ENCODE measurements at places on chromosomes 5 and 9.

DNA sequence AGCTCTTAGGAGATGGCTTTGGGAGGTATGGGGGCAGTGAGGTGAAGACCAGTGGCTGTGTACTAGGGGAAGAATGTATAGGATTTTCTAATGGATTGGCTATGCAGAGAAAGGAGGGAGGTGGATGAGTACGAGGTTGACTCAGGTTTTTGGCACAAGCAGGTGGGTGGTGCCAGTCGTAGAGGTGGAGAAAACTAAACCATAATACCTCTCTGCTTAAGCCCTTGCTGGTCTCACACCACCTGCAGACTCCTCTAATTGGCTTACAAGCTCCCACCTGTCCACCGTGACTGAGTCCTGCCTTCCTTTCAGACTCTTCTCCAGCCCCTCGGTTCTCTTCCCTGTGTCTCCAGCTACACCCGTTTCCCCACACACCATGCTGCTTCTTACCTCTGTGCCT lies 521.7 kb upstream of the CLINT1 start:
- DNase-seq: no peak

DNA sequence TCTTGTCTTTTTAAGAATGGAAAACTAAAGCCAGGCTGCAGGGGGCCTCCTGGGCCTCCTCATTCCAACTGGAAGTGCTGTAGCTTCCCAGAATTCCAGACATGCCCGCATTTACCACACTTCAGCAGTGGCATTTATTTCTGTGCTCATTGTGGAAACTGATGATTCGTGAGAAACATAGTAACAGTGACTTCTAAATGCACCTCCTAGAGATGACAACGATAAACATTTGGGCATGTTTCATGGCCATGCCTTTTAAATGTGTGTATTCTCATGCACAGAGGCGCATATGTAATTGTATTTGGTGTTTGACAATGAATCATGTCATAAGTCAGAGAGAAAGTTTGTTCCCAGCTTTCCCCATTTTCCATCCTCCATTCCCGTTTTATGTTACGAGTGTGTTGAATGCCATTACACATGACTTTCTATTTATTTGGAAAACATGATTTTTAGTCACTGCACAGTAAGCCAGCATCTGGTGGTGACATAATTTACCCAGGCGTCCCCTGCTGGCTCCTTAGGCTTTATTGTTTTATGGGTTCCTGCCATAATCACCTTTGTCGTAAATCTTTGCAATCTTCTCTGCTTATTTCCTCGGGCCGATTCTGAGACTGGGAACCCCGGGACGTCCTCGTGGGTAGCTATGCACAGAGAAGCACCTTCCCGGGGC lies 68.8 kb upstream of the FCN2 start:
- peak; percentile 86 for DNase-seq

- DNase-seq: no peak
These were observed 43.2 kb downstream of the SEMA4D start for GRCh38 chr9:89454498-89455355.

- peak; percentile 92 for DNase-seq
These were observed at the start of gene SAPCD2 for GRCh38 chr9:137070201-137070905. SAPCD2 (minus strand) TSS chr9:137070557; CDS start chr9:137070460, 97 bp downstream.

GRCh38 chr9:68705531-68706362 lies 707 bp downstream of the PIP5K1B start:
- DNase-seq: no peak

- peak; percentile 23 for DNase-seq
These were observed 556 bp downstream of the MTREX start for GRCh38 chr5:55308254-55308836.

DNA sequence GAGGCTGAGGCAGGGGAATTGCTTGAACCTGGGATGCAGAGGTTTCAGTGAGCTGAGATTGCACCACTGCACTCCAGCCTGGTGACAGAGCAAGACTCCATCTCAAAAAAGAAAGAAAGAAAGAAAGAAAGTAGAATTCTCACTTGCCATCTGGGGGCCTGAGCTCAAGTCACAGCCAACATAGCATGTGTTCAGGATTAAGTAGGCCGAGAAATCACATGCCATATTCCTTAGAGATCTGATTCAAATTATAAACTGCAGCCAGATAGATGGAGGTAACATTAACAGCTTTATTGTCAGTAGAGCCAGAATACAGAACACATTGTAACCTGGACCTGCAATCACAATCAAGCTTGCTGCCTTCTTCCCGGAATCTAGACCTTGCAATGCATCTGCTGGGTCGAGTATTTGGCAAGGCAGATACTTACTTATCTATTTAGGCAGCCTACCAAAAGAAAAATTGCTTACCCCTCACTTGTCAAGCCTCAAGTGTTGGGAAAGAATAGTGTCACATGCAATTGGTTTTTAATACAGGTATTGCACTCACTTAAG lies 173.7 kb downstream of the CPLANE1 start:
- DNase-seq: no peak

DNA sequence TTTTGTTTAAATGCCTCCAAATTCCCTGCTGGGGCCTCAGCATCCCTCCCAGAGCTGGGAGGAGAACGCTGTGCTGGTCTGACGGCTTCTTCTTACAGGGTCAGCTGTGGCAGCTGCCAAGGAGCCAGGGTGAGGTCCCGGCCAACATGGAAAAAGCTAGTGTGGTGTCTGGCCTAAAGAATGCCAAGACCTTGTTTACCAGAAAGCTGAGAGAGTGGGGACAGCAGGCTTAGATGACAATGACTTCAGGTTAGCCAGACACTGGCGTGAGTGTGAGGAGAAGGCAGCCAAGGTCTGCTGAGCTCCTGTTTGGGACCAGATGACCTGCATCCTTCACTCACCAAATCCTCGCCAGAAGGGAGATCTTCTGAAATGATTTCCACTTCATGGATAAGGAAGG lies 112.5 kb downstream of the CRB2 start:
- no peak for DNase-seq

- peak; percentile 39 for DNase-seq
These were observed 156.7 kb upstream of the TLX3 start for GRCh38 chr5:171152382-171152781.

GRCh38 chr5:10704949-10705621 lies 55.9 kb downstream of the DAP start:
- peak; percentile 86 for DNase-seq

GRCh38 chr5:62771341-62771740 lies 192.7 kb downstream of the LRRC70 start:
- DNase-seq: no peak

DNA sequence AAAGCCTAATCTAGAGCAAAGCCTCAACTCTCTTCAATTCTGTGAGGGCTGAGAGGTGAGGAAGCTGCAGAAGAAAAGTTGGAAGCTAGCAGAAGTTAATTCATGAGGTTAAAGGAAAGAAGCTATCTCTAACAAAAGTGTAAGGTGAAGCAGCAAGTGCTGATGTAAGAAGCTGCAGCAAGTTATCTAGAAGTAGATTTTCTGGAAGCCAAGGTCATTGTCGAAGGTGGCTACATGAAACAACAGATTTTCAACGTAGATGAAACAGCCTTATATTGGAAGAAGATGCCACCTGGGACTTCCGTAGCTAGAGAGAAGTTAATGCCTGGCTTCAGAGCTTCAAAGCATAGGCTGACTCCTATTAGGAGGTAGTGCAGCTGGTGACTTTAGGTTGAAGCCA lies 42.0 kb downstream of the SREK1 start:
- DNase-seq: no peak

DNA sequence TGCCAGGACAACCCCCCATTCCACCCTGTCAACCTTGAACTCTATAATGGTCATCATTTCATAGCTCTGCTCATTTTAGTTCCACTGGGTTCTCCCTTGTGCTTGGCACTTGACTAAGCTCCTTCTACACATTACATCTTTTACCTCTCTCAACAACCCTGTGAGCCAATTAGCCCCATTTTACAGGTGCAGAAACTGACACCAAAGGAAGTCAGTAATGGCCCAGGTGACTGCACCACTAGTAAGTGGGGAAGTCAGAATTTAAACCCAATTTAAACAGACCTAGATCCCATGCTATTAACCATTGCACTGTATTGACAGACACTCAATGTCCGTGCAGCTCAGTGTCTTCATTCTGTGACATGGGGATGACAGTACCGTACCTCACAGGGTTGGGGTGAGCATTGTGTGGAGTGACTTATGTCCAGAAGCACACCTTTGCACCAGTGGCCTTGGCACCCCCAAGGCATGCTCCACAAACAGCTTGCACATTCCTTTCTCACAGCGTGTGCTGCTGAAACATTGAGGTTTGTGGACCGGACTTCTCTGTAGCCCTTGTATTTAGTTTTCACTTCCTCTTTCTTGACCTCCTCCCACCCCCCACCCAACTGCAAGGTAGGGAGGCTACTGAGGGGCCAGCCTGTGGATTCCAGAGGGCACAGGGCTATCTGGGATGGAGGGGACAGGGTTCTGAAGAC lies 23.1 kb downstream of the IRF1 start:
- no peak for DNase-seq

DNA sequence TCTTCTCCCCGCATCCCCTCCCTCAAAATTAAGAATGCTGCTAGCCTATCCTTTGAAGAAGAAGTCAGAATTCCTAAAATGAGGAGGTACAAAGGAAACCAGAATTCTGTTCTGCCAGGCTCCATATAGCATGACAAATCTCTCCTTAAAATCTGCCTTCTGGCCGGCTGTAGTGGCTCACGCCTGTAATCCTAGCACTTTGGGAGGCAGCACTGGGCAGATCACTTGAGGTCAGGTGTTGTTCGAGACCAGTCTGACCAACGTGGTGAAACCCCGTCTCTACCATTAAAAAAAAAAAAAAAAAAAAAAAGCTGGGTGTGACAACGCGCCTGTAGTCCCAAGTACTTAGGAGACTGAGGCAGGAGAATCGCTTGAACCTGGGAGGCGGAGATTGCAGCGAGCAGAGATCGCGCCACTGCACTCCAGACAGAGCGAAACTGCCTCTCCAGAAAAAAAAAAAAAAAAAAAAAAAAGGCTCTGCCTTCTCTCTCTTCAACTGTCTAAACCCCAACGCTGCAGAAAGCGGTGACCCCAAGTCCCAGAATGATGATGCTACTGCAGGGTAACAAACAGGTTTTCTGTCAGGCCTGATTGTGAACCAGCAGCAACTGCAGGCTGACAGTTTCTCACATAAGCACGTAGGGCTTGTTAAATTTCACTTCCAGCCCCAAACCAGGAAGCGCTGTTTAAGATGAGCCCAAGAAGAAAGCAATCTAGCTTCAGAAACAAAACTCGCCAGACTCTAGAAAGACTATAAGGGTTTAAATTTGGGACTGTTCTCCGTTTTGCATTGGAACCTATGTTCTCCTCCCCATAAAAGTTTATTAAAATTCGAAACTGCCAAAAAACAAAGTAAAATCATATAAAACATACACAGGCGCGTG lies 963 bp upstream of the CAST start:
- peak; percentile 55 for DNase-seq

DNA sequence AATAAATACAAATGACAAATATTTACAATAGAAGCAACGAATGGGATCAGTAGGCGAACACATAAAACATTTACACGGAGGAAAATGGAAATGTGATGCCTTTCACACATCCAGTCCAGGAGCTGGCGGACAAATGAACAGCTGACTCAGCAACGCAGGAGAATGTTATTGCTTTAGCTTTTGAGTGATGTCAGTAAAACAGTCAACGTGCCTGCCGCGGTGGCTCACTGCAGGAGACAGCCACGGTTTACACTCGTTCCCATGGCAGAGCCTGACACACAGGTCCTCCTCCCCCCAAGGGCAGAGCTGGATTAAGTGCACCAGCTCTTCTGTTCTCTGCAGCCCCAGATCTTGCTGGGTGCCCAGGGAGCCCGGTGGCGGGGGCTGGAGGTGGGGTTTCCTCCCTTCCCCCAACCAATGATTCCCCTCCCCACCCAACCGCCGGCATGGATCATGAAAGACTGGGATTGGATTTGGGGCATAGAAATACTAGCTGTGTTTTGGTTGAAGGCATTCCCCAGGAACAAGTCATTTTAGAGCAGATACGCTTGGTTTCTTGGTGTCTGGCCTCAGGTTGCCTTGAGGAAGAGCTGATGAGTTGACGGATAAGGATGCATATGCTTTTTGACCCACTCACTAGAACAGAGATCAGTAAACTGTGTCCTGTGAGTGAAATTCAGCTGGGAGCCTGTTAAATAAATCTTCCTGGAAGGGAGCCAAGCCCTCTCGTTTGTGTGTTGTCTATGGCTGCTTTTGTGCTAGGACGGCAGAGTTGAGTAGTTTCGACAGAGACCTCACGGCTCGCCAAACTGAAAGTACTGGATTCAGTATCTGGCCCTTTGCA lies 12.5 kb downstream of the STC2 start:
- peak; percentile 67 for DNase-seq

DNA sequence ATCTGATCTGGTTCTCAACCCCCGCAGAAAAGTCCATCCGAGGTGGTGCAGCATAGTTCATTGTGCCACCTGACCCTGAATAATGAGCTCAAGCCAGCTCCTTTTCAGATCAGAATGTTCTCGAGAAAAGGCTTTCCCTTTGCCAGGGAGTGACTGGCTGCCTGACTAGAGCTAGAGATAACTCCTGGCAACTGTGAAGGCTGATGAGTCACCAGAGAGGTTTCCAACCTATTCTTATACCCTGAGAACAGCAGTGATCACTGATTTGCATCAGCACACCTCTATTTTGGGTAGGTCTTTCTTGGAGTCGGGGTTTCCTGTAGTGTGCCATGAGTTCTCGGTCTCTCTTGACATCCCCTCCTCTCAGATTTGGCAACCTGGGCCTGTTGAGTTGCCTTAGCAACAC lies 127.9 kb downstream of the PIK3R1 start:
- DNase-seq: peak; percentile 78
